ENCODE measurements at places on chromosomes 6 and 20. TPM values are rescaled to one million over a fixed set of nuclear protein-coding genes. Genes with fewer than 3 reads are reported as not detected.

Gene ITPA
- 43.3 TPM for polyA plus RNA-seq

DNA sequence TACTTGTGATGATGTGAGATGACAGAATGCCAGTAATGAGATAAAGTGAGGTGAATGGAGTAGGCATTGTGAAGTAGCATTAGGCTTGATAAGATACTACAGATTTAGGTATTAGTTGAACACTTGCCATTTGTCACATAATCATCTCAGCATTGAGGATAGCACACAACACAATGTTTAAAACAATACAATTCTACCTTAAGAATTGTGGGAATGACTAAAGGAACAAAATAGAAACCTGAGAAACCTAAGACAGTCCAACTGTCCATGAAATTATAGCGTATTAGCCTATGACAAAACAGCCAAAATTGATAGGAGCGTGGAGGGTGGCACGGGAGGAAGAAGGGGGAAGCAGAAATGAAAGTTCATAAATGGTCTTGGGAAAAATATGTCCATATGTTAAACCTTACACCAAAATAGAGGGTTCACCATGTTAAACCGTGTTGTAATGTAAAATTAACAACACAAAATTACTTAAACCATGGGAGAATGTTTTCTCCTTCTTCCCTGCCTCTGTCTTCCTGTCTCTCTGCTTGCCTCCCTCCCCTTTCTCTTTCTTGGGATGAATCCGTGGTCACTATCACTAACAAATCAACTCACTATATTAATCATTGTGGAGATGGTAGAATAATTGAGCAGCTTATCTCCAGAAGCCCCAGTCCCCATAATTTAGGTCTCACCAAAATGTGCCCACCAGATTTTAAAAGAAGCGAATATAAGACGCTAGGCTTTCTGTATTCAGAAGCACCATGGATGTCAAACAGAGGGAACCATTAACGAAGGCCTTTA lies 33.0 kb upstream of the HFE start:
- peak; percentile 44 for DNase-seq

DNA sequence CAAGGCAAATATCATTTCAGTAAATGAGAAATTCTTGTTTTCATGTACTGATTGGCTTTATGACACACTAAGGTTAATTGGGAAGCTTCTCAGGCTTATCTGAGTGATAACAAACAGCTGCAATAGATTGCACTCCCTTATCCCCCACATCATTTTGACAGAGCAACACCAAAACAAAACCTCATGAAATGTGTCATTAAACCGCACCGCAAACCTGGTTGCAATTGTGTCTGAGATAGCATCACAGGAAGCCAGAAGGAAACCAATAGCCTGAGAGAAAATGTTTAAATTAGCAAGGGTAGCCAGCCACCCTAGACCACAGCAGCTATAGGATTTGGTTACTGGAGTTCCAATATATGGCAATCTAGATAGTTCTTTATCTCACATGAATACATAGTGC lies 31.6 kb upstream of the LAMA4 start:
- no peak for DNase-seq

Gene C20orf141
- not detected for polyA plus RNA-seq

Gene PPIL1
- polyA plus RNA-seq = 28.8 TPM

DNA sequence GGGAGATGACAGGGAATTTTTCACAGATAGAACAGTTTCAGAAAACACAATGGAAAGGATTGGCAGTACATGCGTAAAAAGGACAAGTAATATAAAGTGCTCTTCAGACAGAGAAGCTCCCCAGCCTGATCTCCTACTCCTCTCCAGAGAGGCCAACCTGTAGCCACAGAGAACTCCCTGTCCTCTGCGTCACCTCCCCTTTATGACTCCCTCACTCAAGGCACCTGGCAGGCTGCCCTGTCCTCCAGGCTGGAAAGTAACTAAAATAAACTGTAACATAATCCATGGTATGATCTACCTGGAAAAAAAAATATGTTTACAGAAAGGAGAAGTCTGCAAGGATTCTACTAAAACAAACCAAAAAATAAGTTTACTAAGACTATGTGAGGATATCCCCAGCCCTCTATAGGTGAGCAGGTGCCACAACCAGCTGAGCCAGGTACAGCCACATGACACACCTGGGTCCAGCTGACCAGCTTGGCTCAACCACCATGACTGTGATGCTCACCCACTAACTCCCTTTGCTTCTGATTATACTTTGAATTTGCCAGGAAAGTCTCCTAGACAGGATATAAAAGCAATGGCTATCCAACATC lies 29.2 kb downstream of the MBOAT1 start:
- DNase-seq = no peak

GRCh38 chr20:44522841-44523240 lies 971 bp upstream of the SERINC3 start:
- no peak for DNase-seq

Gene HTR1E
- not detected for polyA plus RNA-seq

GRCh38 chr6:154758125-154758524 lies 24.9 kb downstream of the SCAF8 start:
- no peak for DNase-seq

DNA sequence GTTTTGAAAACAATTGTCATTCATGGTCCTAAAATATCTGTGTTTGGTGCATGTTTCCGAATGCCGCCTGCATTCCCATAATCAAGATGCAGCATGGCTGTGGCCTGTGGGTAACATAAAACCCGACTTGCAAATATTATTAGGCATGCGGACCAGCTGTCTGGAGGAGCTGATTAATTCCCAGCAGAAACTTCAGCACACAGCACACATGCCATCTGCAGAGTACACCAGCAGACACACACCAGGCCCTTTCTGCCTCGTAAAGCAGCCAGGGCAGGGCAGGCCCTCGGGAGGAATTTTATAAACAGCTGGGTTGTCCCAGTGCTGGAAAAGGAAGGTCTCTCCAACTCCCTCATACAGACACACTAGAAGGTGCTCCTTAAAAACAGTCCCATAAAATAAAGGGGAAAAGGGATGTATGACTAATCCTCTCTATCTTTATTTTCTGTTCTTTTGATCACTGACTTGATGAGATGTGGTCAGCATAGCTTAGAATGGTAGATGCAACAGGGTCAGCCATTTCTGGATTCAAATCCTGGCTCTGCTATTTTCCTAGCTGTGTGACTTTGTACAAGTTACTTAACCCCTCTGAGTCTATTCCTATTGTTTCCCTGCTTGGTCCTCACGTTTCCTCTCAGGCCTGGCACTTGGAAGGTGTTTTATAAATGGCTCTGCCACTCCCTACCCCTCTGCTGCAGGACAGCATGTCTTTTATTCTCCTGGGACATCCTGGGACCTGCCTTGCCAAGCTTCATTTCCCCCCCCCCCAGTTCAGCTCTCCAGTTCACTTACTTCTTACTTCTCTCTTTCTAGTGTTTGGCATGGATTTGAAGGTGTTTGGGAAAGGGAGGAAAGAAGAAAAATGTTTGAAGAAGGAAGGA lies 85.9 kb upstream of the TRAF3IP2 start:
- DNase-seq = no peak

DNA sequence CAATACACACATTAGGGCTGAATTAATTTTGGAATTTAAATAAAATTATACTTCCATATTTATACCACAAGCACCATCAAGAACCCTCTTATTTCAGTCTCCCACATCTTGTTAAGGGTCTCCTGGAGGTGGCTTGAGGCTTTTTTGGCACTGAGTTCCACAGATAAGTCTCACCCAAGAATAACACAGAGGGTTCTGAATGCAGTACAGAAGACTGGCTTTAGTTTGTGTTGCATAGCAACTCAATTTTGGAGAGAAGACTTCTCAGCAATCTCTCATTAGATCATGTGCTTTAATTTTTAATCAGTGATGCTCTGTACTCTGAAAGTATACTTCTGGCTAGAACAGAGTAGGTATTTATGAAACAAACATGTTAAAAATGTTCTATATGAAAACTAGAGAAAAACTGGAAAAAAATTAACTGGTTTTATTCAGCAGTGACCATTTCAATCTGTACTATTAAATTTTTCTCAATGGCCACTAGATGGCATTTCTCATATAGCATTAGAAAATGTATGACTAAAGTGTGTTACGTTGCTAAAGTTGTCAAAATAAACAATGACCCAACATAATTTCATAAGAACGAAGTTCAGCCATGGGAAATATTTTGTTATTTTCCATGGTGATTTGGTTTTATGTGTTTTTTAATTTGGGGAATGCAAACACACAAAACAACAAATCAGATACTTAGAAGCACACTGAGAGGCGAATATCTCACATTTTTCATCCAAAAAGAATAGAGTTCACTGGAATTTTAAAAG lies 32.7 kb upstream of the MAP7 start:
- DNase-seq = peak; percentile 14

Gene HRH3
- polyA plus RNA-seq = 2.2 TPM

DNA sequence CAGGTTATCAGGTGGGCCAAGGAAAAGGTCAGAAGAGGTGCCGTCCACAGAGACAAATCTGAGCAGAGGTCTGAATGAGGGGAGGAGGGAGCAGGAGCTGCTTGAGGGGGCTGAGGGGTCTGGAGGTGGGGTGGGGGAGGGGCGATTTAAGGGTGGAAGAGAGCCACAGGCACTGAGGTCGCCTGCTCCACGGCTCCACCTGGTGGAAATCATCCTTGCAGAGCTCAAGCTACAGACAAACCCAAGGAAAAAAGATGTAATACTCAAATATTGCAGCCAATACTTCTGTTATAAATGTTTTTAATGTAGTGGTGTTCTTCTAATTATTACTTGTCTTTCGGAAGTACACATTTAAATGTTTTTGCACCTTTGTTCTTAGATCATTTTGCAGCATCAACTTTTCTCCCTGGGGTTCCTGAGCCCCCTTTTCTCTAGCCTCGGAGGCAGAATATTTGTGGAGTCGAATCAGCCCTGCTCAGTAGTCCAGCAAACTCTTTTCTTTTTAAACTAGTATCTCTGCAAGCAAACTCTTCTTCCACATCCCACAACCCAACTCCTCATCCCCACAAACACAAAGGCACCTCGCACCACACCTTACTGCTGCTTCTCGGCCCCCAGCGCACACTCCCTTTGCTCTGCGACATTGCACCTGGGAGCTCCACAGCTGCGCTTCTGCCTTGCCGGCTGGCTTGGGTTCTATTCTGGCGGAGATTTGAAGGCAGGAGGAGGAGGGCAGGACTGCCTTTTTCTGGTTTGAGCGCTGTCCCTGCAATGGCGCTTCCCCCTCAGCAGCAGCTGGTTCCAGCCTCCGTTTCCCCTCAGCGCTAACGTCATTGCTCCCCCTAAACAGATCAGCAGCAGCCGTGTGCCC lies 51.0 kb upstream of the TFAP2A start:
- peak; percentile 4 for DNase-seq

Gene CDSN
- not detected for polyA plus RNA-seq

DNA sequence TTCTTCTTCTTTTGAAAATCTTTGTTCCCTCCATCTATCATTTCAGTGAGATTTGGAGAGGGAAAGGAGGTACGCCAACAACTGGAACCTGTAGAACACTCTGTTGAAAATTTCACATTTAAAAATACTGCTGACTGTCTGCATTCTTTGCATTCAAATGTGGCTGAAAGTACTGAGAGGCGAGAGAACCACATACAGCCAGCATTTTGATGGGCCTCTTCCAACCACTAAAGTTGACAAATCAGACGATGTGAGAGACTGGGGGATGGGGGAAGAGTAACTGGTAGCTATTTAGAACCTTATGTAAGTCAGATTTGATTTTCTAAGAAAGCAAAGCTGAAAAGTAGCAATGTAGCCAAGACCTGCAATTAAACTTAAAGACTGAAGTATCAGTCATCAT lies 77.5 kb downstream of the FKBP5 start:
- no peak for DNase-seq

DNA sequence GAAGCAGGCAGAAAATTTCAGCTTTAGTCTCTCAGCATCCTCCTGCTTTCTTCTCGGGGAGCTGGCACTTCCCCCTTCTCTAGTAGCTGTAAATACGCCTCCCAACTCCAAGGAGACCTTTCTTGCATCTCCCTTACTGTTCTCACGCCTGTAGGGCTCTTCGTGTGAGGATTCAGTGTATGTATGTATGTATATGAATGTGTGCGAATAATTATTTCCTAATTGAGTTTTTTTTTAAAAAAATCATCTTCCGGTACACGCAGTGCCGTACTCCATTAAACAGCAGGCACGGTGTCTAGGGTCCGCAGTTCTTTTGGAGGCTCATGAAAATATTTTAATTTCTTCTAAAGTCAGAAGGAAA lies 85.4 kb downstream of the HFE start:
- DNase-seq = peak; percentile 65

Gene CCN6
- 0.28 TPM for polyA plus RNA-seq

- DNase-seq = peak; percentile 50
These were observed 49.8 kb downstream of the MTHFD1L start for GRCh38 chr6:150915131-150915879.

Gene RAB44
- polyA plus RNA-seq = 0.12 TPM

Gene SYCP2
- polyA plus RNA-seq = 3.9 TPM

Gene WFDC5
- polyA plus RNA-seq = not detected

DNA sequence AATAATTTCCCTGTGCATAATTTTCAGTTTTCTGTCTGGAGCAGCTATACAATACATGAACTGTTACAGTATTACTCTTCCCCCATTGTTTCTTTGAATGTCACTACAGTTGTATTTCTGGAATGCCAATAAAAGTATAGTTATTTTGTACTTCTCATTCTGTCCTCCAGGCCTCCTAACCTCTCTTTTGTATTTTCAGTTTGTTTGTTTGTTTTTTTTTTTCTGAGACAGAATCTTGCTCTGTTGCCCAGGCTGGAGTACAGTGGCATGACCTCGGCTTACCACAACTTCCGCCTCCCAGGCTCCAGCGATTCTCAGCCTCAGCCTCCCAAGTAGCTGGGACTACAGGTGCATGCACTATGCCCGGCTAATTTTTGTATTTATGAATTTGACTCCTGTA lies 16.8 kb upstream of the ARID1B start:
- no peak for DNase-seq

Gene GSTA3
- polyA plus RNA-seq = not detected

Gene EEF1A2
- polyA plus RNA-seq = 1,012 TPM

GRCh38 chr20:15823718-15824117 lies 749.5 kb downstream of the KIF16B start:
- no peak for DNase-seq

Gene SEC23B
- polyA plus RNA-seq = 18.2 TPM
